ENCODE measurements at places on chromosomes 13 and 19. TPM values are rescaled to one million over a fixed set of nuclear protein-coding genes. Genes with fewer than 3 reads are reported as not detected.

DNA sequence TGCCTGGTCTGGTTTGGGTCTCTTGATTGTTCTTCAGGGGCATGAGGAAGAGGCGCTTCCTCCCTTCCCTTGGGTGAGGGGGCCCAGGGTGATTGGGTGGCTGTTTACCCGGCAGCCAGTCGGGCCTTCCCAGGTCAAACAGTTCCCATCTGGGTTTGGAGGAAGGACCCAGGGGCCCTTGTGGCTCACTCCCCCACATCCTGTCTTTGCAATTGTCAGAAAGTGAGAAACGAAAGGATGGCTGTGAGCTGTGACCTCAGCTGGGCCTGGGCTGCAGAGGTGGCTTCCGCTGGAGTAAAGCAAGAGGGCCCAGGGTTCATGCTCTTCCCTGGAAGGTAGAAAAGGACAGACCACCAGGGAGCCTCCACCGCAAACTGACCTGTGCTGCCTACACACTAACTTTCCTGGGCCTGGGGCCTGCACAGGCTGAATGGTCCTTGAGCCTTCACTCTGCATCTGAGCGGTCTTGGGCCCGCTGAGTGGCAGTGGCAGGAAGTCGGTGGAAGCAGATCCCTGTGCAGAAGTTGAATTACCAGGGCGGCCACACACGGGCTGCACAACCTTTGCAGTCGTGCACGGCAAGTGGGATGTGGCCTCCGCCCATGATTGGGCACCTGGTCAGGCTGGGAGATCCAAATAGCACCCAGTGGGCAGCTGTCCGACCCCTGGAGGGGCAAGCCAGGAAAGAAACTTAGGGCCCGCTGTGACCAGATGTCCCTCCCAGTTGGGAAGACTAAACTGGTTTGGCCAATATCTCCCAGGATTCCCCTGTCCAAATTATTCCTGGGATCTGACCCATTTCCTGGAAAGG, 5.3 kb upstream of the CD79A start:
- DNase-seq: peak; percentile 86

DNA sequence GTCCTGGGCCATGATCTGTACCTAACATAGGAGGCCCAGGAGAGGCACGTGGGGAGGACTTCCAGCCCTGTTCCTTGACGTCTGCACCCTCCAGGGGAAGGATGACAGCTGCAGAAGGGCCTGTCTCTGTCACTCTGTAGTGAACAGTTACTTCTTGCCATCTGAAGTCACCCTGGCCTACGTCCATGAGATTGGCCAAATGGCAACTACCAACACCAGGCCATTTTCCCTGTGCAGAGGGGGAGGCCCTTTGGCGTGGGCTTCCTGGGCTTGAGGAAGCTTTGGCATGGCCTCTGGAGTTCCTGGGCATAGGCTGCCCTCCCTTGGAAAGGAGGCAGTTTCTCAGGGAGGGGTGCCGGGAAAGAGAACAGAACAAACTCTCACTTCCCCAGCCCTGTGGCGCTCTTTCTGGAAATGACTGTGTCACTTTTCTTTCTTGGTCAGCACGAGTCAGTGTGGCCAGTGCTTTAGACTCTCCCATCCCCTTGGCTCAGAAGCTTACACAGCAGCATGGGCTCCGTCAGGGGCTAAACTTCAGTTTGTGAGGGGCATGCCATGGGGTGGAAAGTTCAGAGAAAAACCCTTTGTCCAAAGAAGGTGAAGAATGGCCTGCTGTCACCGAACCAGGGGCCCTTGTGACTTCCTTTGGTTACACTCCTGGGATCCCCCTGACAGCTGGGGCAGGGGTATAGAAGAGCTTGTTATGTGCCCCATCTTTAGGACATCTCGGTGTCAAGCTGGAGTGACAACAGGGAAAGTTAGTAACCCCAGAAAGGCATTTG, 5.3 kb downstream of the CARM1 start:
- DNase-seq: no peak

GRCh38 chr13:114099191-114099590, 33.2 kb downstream of the RASA3 start:
- DNase-seq: no peak

Gene TSKS
- 0.63 TPM for total RNA-seq

Data from activated CD4-positive, alpha-beta memory T cell treated with anti-CD3 and anti-CD28 coated beads, Interleukin-2, amount 10 ng/mL, durations not matched to agents 7 days and 5 days (primary cell).